ENCODE measurements at places on chromosomes 3 and 15.

- DNase-seq, result no peak
These were observed 210.8 kb upstream of the ROPN1 start for GRCh38 chr3:124202754-124203153.

- no peak for DNase-seq
These were observed 148.6 kb downstream of the CNTN3 start for GRCh38 chr3:74465715-74466410.

DNA sequence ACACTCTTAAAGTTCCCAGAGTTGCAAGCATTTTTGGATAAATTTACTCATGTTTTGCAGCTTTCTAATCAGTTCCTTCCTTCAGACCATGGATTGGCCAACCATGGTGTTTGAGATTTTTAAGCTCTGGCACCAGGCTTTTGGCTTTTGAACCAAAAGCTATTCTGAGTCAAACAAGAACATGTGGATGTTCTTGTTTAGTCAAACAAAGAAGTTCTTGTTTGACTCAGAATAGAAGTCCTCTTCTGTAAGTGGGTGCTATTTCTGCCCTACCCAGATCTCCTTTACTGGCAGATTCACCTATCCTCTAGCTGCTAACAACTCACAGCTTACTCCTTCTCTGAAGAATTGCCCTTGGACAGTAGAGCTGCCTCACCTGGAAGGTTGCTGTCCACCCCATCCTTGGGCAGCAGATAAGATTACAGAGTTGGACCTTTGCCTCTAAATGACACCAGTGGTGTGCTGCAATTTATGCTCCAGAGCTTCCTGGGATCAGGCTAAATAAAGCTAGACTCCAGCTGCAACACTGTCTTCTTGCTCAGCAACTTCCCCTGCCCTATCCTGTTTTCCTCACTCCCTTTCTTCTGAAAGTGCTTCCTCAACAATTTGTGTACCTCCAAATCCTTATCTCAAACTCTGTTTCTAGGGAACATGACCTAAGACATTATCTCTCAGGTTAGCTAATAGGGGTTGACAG, 65.6 kb downstream of the COL6A6 start:
- DNase-seq, result no peak

- no peak for DNase-seq
These were observed 142.3 kb upstream of the TPM1 start for GRCh38 chr15:62900071-62900802.

GRCh38 chr3:53016236-53016635, 29.6 kb downstream of the SFMBT1 start:
- no peak for DNase-seq

GRCh38 chr3:66386925-66387650, 113.7 kb downstream of the LRIG1 start:
- DNase-seq, result no peak

- DNase-seq, result no peak
These were observed 283.8 kb upstream of the ROBO1 start for GRCh38 chr3:80051602-80051962.

DNA sequence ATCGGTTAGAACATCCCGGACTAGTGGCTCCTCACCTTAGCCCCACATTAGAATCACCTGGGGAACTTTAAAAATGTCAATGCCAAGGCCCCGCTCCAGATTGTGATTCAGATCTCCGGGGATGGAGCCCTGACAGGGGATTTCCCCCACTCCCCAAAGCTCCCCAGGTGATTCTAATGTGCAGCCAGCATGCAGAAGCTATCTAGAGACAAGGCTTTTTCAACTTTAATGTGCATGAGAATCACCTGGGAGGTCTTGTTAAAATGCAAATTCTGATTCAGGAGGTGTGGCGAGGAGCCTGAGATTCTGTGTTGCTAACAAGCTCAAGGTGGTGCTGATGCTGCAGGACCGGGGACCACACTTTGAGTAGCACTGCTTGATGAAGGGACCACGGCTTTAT, 156.7 kb downstream of the RAB11A start:
- no peak for DNase-seq

GRCh38 chr3:173886-174285, 22.7 kb upstream of the CHL1 start:
- no peak for DNase-seq

GRCh38 chr15:67998599-67999133, 55.4 kb upstream of the PIAS1 start:
- DNase-seq, result peak; percentile 83

DNA sequence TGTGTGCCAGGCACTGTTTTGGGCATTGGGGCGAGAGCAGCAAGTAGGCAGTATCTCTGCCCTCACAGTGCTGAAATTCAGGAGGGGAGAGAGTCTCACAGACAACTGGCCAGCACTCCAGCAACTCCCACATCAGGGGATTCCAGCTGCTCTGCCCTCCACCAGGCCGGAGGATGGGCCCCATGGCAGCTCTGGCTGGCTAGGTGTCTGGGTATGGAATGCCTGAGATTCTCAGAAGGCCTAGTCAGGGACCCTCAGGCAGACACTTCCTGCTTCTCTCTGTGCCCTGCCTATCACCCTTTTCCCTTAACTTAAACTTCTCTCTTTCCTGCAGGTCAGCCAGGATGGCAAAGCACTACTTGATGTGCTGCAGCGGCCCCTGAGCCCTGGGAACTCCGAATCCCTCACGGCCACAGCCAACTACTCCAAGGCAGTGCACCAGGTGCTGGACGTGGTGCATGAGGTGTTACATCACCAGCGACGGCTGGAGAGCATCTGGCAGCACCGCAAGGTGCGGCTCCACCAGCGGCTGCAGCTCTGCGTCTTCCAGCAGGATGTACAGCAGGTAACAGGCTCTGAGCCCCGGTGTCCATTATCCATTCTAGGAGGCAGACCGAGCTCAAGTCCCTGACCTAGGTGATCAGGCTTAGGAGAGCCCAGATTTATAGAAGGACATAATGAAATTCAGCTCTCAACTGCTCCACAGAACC, 342.2 kb upstream of the ROPN1 start:
- no peak for DNase-seq

- DNase-seq, result no peak
These were observed 81.3 kb downstream of the CHL1 start for GRCh38 chr3:277873-278272.

DNA sequence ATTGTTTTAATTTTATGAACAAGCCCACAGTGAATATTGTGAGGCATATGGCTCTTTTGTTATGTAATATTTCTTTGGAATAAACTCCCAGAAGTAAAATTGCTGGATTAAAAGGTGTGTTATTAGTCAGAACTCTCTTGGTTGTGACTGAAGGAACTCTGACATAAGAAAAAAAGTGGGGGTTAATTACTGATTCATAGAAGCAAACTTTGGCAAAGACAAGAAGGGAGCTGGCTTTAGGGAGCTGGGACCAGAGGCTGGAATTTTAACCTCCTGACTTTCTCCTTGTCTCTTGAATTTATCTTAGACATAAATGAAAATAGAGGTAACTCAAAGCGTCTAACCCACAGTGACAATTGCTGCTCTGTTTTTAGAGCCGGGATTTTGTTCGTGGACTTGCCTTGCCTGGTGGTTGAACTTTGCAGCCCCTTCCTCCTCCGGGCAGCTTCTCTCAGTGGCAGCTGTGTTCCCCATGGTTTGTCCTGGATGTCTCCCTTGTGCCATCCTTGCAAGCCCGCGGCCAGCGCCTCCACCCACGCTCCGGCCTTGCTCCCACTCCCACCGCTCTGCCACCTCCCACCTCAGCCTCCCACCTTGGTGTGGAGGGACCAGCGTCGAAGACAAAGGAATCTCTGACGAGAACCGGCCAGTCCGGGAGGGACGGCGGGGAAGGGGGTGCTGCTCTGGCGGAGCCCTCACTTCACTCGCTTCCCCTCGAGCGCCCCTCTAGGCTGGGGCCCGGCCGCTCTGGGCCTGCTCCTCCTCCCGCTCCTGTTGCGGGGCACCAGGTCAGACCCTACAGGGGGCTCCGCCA, 28.0 kb downstream of the ARHGAP31 start:
- DNase-seq, result peak; percentile 22

DNA sequence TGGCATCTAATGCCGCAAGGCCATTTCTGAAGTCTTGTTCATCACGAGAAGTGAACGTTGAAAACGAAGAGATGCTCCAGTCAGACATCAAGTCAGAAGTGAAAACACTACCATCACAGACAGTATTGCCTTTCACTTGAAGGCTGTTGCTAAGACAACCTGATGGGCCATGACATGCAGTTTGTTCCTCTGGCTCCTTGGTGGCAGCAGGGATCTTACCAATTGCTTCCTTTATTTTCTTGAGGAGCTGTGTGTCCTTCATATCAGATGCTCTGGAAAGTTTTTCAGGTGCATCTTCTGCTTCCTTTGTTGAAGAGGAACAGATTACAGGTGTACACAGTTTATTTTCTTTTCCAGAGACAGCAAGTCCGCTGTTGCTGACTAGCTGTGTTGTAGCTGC, 30.7 kb upstream of the MYLK start:
- no peak for DNase-seq

DNA sequence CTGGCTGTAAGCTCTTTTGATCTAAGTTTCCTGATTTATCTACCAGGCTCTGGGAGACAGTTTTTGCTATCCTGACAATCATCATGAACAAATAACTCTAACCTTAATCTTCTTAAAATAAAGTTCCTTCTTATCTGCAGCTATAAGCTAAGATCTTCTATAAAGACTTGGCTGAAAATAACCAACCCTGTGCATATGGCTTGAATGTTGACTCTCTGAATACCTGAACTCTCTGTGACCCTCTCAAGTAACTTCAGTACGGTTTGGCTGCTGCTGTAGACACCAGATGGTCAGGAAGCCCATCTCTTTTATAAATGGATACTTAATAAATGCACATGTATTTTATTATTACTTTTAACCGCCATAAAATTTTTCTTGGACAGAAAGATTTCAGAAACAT, 412.4 kb upstream of the CBLB start:
- DNase-seq, result no peak

GRCh38 chr15:51864408-51865056, 35.1 kb downstream of the TMOD3 start:
- peak; percentile 25 for DNase-seq

DNA sequence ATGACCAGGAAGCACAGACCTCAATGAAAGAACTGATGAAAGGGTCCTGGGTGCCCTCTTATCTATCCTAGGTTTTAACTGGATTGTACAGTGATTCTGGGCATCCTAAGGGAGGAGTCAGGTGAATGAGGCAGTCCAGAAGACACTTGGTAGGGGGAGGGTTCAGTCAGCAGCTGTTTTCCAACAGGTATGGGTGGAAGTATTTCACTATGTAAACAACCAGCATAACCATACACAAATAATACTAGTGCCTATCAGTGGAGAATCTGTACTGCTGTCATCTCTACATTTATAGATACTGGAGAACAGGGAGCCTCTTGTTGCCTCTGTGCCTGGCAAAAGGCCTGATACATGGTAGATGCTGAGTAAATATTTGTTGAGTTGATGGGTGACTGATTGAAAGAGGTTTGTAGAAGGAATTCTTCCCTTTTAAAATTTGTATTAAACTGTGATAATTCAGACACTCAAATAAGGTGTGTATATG, 328.5 kb downstream of the RBMS3 start:
- no peak for DNase-seq

- DNase-seq, result no peak
These were observed 165.0 kb downstream of the PDZRN3 start for GRCh38 chr3:73459711-73460110.

- no peak for DNase-seq
These were observed 20.1 kb downstream of the FAM3D start for GRCh38 chr3:58646503-58646902.
